ENCODE measurements at places on chromosomes 3 and 15.

DNA sequence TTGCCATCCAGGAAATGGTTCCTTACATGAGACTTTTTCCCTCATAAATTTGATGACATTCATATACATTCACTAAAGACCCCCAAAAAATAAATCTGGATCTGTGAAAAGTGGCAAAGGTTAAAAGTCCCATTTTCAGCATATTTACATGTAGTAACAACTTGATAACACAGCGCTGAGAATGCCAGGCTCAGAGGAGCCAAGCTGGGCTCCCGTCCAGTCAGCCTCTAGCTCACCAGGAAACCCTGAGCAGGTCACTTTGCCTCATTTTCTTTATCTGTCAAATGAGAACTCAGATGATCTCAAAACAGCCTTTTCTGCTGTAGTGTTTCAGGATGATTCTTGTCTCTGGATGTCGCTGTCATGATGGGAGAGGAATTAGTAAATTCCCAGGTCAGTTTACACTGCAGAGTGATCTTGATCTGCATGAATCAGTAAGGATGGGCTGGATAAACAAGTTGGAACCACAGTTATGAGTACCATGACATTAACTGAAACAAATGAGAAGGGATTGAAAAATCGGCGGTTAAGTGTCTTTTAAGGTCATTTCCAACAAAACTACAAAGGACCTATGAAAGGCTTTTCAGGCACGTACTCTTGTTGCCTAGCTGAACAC, 82.8 kb downstream of the PPARG start:
- no peak for DNase-seq

DNA sequence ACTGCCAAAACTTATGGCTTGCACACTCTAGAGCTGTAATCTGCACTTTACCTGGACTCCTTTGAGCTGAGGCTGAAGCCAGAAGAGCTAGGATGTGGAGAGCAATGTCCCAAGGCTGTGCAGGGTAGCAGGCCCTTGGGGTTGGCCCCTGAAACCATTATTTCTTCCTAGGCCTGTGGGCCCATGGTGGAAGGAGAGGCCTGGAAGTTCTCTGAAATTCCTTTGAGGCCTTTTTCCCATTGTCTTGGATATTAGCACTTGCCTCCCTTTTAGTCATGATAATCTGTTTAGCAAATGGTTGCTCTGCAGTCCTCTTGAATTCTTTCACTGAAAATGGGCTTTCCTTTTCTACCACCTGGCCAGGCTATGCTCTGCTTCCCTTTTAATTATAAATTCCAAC, 102.0 kb upstream of the SGO1 start:
- no peak for DNase-seq

DNA sequence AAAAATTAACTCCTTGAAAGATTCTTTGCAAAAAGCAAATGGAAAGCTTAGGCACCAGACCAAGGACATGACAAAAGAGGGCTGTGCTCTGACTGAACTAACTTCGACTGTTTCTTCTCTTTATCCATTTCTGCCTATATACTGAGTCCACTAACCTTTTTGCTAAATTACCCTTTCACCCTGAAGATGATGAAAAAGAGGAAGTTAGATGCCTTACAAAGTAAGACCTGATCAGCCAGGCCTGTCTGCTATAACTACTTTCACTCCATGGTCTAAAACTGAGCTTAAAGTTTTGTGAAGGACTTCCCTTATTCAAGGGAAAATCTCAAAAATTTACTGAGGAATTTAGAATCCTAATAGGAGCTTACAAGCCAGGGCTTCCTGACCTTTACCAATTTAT, 6.2 kb upstream of the IGSF10 start:
- peak; percentile 7 for DNase-seq

- DNase-seq = no peak
Measured at GRCh38 chr15:39180483-39180933, 400.4 kb upstream of the THBS1 start.

DNA sequence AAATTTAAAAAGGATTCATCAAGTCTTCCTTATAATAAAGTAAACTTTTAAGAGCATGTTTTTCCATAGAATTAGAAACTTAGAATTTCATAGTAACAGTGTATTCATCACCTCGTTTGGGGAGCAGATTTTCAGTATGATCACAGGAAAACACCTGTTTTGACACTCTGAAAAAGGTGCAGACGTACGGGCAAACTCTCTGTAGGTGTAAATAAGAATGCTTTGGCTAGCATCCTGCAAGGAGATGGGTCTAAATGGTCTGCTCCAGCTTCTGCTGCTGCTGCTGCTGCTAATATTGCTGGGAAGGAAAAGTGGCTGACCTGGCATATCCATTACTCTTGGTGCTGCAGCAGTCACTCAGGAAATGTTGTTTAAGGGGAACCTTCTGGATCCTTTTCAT, 66.0 kb downstream of the MBNL1 start:
- no peak for DNase-seq

GRCh38 chr3:120706950-120707349, 24.9 kb upstream of the HGD start:
- DNase-seq = no peak

- DNase-seq = no peak
Measured at GRCh38 chr3:99607151-99607550, 31.2 kb upstream of the COL8A1 start.

GRCh38 chr3:45413172-45413765, 24.9 kb downstream of the LARS2 start:
- DNase-seq = no peak

DNA sequence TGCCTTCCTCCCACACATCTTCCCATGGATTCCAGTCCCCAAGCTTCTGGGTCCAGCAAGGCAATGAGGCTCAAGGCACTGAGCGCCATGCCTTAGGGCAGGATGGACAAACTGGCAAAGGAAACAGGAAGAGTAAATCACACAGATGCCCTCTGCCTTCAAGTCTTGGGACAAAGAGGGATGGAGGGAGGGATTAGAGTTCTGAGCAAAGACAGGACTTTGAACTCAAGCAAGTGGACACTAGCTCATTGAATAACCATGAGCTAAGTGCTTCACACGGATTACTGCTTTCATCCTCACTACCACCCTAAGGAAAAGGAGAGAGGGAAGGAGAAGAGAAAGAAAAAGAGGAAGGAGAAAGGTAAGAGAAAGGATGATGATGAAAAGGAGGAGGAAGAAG, 7.6 kb upstream of the THBS1 start:
- DNase-seq = no peak

- no peak for DNase-seq
Measured at GRCh38 chr3:187832202-187832601, 86.9 kb upstream of the BCL6 start.

GRCh38 chr15:31433091-31433490, 106.5 kb downstream of the KLF13 start:
- DNase-seq = no peak

DNA sequence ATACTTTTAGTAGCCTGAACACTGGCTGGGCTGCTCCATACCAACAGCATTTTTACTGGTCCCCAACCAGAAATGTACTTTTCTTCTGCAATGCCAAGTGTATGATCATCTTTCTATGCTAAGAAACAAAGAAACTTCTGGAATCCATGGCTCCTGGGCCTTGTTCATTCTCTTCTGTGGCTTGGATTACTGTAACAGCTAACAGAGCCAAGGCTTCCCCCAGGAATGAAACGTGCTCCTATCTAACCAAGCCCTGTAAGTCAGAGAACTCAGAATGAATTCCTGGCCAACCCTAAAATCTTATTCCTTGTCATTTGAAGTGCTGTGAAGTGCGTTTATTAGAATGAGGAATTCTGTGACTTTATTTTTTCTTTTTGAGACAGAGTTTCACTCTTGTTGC, 102.9 kb upstream of the RAD18 start:
- no peak for DNase-seq

- DNase-seq = no peak
Measured at GRCh38 chr3:128788268-128788869, 62.4 kb downstream of the RAB7A start.

GRCh38 chr15:92806763-92807162, 93.4 kb upstream of the CHD2 start:
- no peak for DNase-seq

GRCh38 chr3:177250151-177250550, 52.9 kb upstream of the TBL1XR1 start:
- no peak for DNase-seq

DNA sequence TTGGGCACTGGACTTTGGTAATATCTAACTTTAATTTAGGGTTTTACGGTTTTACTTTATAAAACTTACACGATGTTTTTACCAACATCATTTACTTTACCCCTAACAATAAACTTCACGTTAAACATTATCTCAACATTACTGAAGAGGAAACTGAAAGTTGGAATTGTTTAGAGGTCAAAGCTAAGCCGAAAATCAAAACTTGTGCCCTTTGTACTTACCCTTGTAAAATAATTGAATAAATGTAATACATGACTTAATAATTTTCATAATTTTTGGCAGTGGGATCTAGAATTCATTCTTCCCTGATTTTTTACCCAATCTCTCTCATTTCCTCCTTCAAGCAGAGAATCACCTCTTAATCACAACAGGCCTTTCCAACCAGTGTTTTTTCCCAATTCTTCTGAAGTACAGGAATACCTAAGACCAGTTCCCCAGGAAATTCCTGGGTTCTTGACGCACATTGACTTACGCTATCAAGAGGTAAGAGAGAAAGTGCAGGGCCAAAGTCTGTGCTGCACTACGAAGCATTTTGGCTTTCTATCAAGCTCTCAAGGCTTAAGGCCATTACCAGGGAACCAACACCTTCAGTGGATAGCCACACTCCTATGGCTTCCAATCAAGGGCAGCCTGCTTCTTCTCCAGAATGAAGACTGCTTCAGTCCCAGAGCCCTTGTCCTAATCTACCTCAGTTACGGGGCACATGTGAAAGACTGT, 11.9 kb upstream of the SEMA6D start:
- DNase-seq = no peak

- DNase-seq = no peak
Measured at GRCh38 chr3:36965440-36965839, 20.6 kb upstream of the TRANK1 start.

DNA sequence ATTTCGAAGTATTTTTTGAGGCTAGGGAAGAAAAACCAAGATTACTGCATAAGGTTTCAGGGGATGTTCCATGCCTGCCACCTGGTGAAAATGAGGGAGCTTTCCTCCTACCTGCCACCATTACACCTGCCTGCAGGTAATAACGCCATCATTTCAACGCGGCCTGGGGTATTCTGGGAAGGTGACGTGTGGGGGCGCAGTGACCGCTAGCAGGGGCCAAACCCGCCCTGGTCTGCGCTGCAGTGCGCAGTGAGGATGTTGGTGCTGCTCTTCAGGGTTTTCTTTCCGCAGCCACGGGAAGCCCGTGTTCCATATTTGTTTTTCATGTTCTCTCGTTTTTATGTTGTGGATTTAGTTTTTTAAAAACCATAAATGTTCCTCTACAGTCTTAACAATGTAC, 37.4 kb upstream of the SNRPN start:
- DNase-seq = no peak

DNA sequence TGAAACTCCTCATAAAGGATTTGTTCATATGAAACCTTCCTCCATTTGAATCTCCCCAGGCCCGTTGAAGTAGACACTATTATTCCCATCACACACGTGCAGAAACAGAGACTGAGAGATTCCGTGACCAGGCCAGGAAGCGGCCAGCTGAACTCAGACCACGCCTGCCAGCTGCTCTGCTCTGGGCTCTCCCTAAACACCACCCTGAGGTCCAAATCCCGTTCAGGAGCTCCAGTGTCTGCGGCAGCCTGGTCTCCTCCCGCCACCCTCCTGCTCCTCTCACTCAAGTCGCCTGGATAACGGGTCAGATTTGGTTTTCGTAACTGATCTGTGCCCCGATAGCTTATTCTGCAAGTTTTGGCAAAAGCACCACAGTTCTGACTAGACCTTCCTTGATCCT, 53.6 kb upstream of the SNRPA1 start:
- DNase-seq = no peak

- peak; percentile 78 for DNase-seq
Measured at GRCh38 chr3:172517859-172518466, 5.3 kb downstream of the TNFSF10 start.

DNA sequence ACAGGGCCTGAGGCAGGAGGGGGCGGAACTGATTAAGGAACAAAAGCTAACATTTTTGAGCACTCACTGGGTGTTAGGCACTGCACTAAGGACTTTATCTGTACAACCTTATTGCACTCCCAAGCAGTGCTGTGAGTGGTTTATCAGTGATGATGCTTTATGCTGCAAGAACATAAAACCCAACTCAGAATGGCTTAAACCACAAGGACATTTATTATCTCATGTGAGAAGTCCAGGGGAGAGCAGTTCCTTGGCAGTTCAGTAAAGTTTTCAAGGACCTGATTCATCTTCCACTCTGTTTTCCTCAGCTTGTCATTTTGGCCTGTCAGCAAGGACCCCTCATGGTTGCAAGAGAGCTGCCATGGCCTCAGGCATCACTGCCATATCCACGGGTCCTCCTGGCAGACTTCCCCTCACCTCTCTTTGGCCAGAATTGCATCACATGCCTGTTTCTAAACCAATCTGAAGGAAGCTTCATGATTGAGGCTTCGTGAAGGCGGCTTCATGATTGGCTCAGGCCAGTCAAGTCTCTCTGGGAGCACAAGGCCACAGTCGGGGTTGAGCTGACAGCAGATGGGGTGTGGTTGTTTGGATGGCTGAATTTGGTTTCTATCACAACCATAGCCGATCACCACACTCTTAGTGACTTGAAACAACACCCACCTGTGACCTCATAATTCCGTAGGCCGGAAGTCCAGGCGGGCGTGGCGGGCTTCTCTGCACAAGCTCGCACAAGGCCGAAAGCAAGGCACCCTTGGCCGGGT, 15.8 kb downstream of the EFCC1 start:
- DNase-seq = no peak

DNA sequence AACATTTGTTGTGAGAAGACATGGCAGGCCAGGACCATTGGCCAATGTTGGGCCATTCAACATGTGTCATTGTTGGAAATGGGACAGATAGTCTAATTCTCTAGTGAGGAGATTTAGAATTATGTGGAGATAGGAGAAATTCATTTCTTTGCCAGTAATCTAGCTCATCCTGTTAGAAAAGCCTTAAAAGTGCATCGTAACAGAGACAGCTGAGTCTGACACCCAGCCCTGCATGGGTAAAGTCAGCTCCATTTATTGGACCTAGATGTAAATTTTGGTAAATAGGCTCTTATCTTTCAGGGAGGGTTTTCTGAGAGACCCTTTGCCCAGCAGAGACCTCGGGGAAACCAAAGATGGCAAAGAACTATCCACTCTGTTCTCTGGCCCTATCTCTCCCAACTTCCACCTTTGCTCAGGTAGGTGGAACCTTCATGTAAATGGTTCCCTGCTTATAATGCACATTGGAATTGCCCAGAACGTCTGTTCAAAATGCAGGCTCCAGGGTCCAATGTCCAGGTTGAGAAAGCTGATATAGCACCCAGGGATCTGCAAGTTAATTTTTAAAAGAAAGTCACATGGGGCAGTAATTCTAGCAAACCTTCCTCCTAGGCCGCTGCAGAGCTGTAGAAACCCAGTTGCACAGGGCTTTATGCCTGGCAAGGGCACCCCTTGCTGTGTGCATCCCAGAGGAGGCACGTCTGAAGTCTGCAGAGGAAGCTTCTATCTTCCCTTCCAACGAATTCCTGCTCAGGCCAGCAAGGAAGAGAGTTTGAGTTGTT, 365.9 kb upstream of the PROK2 start:
- DNase-seq = no peak

Data from suppressor macrophage treated with lipopolysaccharide for 4 hours (primary cell).